Central memory CD4-positive, alpha-beta T cell (primary cell): ENCODE measurements at places on chromosomes 6 and 20.

GRCh38 chr6:157255079-157255478, 68.2 kb downstream of the TMEM242 start:
- DNase-seq: no peak

GRCh38 chr6:45772051-45772450, 243.6 kb downstream of the CLIC5 start:
- DNase-seq: no peak

DNA sequence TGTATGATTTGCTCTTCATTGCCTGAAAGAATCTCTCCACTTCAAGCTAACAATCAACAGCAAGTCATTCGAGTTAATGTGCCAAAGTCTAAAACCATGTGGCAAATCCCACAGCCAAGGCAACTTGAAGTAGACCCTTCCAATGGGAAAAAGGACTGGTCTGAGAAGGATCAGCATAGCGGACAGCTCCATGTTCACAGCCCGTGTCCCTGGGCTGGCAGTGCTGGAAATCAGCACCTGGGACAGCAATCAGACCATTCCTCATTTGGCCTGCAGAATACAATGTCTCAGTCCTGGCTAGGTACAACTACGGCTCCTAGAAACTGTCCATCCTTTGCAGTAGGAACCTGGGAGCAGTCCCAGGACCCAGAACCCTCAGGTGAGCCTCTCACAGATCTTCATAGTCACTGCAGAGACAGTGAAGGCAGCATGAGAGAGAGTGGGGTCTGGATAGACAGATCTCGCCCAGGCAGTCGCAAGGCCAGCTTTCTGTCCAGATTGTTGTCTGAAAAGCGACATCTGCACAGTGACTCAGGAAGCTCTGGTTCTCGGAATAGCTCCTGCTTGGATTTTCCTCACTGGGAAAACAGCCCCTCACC, 1.1 kb downstream of the GJA10 start:
- no peak for DNase-seq

DNA sequence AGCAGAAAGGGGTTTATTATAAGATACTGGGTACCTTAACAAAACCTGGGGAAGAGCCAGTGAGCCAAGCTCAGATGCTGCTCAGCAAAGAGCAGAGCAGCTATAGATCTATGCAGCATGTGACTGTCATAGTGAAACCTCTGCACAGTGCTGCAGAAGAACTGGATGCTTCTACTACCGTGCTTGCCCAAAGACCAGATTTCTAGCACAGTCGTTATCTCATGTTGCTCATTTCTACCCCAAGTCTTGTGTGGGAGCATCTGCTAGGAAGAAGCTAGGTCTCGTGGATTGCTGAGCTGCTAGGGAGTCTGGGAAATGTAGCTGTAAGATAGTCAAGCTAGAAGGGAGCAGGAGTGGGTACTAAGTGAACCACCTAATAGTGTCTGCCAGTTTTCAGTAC, 31.7 kb upstream of the GNRH2 start:
- no peak for DNase-seq

DNA sequence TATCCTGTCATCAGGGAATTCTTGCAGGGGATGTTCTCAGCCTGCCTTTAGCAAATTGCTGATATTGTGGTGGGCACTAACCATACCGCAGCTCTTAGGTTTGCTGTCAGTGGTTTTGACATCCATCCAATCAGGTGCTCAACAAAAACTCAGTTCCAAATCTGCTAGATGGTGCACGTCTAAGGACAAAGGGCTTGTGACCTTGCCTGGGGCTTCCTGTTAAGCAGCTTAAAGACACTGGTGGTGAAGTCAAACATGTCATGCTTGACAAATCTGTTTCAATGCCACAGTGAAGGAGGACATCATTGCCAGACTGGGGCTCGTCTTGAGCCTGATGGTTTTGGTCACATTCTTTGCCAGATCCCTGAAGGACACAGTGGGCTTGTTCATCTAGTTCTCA, 179.8 kb upstream of the NOX3 start:
- DNase-seq: no peak
